ENCODE measurements at places on chromosomes 3 and 15.

DNA sequence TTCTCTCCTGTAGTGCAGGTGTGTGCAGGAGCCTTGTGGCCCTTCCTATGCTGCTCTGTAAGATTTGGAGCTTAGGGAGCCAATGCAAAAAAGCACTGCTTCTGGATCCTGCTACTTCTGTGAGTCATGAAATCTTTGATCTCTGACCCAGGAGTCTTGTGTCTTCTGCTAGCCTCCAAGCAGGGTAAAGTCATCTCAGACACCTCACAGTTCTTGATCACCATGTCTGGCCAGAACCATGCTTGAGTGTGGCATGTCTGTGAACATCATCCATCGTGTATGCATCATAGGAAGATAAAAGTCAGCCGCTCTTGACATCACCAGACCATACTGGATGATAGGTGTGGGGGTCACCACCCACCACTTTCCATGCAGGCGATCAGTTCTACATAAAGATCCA, 247.8 kb downstream of the RPLP1 start:
- no peak for DNase-seq

GRCh38 chr3:70049761-70050160, 50.2 kb downstream of the SAMMSON start:
- DNase-seq = no peak

GRCh38 chr3:73141525-73141924, 80.1 kb downstream of the EBLN2 start:
- DNase-seq = no peak

DNA sequence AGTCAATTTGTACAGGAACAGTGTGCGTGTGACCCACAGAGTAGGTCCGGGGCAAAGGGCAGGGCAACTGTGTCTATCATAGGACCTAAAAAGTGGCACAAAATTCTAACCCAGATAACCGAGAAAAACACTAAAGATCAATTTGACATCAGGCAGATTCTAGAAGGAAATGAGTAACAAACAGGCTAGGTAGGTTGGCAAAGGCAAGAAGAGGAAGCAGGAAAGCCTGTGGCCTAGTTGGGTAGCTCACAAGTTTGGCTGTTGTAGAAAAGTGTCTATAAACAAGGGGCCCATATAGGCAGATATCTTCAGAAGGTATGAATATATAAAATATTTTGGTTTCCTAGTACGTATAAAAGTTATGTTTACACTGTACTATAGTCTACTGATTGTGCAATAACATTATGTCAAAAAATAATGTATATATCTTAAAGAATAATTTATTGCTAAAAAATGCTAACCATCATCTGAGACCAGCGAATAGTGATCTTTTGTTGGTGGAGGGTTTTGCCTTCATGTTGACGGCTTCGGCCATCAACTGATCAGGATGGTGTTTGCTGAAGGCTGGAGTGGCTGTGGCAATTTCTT, 13.3 kb upstream of the OR5K1 start:
- DNase-seq = no peak

DNA sequence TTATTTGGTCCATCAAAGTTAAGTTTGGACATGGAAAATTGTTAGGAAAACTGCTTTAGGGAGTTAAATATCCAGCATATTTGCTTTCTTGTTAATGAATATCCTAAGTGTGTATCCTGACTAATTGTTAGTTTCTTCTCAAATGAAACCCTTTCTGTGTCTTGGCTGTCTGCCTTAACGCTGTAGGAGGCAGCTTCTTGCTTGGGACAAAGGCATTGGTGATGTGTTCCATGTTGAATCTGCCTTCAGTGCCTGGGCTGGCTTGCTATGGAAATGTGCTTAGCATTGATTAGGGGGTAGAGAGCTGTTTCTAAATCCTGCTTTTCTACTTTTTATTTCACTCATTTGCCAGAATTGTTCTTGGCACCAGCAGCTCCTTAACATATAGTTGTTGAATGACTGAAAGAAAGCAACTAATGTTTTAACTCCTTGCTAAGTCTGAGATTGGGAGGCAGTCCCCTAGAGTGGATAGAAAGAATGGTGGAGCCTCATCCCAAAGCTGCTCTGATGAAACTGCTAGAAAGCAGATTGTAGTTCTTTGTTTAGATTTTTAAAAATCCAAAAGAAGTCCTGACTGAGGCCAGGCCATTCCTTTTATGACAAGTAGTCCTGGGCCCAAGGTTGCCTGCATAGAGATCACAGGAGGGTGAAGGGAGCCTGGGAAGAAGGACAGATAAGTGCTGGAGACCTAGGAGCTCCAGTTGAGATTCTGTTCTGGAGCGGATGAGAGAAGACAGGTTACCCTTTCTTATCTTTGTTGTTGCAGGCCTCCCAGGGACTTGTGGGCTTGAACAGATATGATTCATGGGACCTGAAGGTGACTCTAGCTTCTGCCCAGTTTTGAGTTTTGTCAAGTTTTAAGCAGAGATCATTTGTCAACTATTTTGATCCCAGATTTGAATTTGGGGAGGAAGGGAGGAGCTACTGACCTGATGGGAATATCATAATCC, 39.3 kb downstream of the OXNAD1 start:
- DNase-seq = no peak

- DNase-seq = no peak
Measured at GRCh38 chr3:38454178-38454883, 641 bp downstream of the ACVR2B start.

DNA sequence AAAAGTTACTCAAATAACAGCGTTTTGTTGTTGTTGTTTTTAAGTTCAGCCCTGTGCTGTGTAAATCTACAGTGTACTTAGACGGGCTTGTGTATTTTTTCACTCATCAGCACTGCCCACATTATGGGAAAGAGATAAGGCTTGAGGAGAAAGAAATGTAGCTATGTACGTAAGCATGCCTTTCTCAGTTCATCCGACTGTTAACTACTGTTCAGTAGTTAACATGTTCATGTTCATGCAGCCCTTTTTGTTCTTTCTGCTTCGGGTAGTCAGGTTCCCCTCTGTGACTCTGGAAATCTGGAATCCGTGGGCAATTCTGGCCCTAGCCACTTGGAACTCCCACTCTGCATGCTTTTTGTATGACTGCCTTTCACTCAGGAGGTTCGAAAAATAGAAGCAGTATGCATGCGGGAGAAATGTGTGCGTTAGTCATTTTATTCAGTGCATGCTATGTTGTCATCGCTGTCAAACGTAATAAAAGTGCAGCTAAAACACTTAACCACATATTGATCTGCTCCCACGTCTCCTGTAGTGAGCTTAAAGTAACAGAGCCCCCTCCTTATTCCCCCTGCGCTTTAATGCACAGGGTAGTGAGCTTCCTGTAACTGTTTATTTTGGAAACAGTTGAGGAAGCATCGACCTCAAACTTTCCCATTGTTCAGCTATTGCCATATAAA, 283.1 kb upstream of the NR2F2 start:
- DNase-seq = no peak

- DNase-seq = peak; percentile 70
Measured at GRCh38 chr3:72338942-72339669, 509.1 kb downstream of the SHQ1 start.

DNA sequence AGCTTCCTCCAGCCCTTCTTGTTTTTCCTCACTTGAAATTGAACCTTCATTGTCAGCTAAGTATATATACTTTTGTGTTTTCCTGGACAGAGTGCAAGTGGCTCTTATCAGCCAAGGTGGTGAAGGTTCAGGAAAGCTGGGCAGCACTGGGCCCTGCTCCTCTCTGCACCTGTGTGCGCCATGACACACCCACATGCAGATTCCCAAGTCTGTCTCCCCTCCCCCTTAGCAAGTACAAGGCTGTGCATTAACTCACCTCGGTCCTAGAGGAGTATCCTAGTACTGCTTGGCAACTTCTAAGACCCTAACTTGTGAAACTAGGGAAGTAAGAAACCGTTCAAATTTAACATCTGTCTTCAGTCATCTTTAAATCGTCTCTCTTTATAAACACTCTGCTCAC, 85.8 kb downstream of the SLC49A4 start:
- DNase-seq = no peak

DNA sequence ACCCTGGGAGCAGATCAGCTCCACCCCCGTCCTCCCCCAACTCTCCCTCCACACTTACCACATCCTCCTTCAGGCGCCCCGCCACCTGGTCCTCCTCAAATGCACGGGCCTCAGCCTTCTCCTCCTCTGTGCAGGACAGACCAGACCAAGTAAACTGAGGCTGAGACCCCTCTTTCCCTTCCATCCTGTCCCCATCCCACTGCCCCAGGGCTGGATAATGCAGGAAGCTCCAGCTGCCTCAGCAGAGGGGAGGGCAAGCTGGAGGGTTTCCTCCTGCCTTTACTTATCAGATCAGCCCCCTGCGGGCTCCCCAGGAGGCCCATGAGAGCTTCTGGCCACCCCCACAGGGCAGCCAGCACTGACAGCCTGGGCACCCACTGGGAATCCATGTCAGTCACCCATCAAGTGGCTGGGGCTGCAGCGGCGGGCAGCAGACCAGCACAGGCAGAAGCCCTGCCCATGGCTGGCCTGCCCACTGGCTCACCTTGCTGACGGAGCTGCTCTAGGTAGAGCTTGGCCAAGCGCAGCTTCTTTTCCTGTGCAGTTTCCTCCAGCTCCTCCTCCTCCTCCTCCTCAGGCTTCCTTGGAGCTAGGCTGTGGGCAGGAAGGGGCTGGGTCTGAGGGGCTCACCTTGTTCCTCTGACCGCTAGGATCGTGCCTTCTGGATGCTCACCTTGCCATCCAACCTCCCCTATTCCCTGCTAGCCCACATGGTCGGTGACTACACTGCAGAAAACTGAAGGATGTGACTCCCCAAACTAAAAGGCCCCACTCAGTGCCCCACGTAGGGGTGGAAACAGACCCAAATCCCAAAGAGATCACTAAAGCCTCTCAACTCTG, 3.9 kb downstream of the RRP9 start:
- no peak for DNase-seq

- DNase-seq = no peak
Measured at GRCh38 chr3:37216597-37217097, 42.3 kb upstream of the LRRFIP2 start.

DNA sequence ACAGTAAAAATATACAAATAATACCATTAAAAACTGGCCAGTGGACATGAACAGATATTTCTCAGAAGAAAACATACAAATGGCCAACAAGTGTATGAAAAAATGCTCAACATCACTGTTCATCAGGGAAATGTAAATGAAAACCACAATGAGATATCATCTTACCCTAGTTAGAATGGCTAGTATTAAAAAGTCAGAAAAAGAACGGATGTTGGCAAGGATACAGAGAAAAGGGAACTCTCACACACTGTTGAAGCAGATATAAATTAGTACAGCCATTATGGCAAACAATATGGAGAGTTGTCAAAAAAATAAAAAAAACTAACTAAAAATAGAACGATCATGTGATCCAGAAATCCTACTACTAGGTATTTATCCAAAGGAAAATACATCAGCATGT, 222.7 kb upstream of the NAALADL2 start:
- DNase-seq = no peak

- DNase-seq = no peak
Measured at GRCh38 chr3:66336333-66336766, 115.5 kb downstream of the SLC25A26 start.

GRCh38 chr3:29324180-29324651, 43.3 kb downstream of the RBMS3 start:
- DNase-seq = no peak

GRCh38 chr3:133466531-133467386, 66.9 kb downstream of the BFSP2 start:
- no peak for DNase-seq

DNA sequence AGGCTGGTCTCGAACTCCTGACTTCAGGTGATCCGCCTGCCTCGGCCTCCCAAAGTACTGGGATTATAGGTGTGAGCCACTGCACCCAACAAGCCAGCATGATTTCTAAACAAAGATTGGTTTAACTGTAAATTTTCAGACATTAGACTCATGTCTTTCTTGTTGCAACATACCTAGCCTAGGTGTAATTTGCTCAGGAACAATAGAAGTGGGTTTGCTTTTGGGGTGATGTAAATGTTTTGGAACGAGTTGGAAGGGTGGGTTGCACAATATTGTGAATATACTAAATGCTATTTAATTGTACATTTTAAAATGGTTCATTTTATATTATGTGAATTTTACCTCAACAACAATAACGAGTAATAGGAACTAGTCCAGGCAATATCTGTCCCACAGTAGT, 7.1 kb downstream of the CCR4 start:
- DNase-seq = no peak

GRCh38 chr3:50365080-50365841, 5.9 kb upstream of the TMEM115 start:
- peak; percentile 91 for DNase-seq

- DNase-seq = no peak
Measured at GRCh38 chr3:19934098-19934566, at the start of gene EFHB. TSS of gene EFHB (minus strand) at chr3:19934217. CDS start at chr3:19934018, 199 bp downstream.

- DNase-seq = no peak
Measured at GRCh38 chr3:43215663-43216275, 70.6 kb upstream of the SNRK start.

DNA sequence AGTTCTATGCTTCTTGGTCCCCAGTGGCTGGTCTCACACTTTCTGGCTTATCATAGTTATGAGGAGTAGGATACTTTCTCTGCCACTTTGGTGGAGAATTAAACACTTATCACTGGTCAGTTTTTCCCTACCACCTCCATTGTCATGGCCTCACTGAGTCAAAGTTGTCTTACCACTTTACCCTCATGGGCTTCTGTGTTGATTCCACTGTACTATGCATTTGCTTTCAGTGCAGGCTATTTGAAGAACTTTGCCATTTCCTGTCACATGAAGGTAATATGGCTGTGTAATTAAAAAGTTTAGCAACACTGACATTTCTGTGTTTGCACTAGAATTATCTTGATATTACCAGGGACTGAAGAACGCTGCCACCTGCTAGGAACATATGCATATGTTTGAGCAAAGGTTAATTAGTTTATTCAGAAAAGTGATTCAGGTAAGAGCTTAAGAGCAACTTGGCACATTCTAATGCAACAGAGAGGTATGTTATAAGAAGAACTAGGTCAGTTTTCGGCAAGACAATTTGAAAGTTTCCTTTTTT, 377.3 kb downstream of the PDCD6IP start:
- DNase-seq = no peak

DNA sequence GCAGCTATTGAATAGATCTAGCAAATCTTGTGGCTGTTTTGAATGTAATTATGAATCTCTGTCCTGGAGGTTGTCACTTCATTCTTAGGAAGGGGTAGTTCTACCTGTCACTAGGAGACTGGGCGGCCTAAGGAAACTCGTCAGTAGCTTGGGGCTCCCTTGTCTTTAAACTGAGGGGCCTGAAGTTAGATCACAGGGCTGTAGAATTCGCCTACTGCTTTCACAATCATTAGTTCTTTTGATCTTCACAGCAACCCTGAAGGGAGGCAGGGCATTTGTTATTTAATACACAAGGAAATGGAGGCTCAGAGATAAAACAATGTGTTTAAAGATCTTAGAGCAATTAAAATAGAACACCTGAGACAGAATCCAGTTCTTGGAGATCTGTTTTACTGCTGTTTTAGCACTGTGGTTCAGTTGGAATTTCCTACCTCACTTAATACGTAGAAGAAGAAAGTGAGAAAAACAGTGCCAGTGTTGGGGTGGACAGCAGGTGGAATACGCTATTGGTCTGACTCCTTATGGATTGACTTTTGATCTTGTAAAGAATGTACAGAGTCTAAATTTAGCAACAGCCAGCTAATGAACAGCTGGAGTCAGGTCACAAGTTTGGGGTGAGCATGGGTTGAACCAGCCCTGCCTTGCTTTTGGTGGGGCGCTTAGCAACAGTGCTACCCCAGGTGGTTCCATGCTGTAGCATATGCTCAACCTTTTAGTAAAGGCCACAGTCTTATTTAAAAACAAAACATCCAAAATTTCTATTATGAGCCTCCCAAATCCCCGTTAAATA, 71.4 kb upstream of the BHLHE40 start:
- DNase-seq = no peak

GRCh38 chr3:79886204-79886603, 118.4 kb upstream of the ROBO1 start:
- DNase-seq = no peak

GRCh38 chr3:9770276-9770812, 597 bp upstream of the CAMK1 start:
- DNase-seq = no peak

Data from activated T-cell treated with anti-CD3 and anti-CD28 coated beads for 48 hours (primary cell).